Stimulated activated CD4-positive, alpha-beta T cell treated with anti-CD3 and anti-CD28 coated beads, Interleukin-4, amount 100 ng/mL, for 4 hours (primary cell): ENCODE measurements at places on chromosomes 16 and 17.

GRCh38 chr17:77086433-77087010, 54.2 kb upstream of the SEC14L1 start:
- DNase-seq = peak; percentile 66

- no peak for DNase-seq
Measured at GRCh38 chr17:45974916-45975630, 24.0 kb upstream of the STH start.

GRCh38 chr17:3693829-3694231, 2.1 kb downstream of the P2RX5 start:
- no peak for DNase-seq

- no peak for DNase-seq
Measured at GRCh38 chr17:77675816-77676215, 282.7 kb upstream of the TNRC6C start.

- DNase-seq = no peak
Measured at GRCh38 chr16:3771513-3771912, 54.2 kb upstream of the TRAP1 start.

- DNase-seq = no peak
Measured at GRCh38 chr16:19851476-19851875, 33.2 kb downstream of the GPRC5B start.

GRCh38 chr16:1613728-1614455, 1.7 kb downstream of the CRAMP1 start:
- DNase-seq = peak; percentile 18

DNA sequence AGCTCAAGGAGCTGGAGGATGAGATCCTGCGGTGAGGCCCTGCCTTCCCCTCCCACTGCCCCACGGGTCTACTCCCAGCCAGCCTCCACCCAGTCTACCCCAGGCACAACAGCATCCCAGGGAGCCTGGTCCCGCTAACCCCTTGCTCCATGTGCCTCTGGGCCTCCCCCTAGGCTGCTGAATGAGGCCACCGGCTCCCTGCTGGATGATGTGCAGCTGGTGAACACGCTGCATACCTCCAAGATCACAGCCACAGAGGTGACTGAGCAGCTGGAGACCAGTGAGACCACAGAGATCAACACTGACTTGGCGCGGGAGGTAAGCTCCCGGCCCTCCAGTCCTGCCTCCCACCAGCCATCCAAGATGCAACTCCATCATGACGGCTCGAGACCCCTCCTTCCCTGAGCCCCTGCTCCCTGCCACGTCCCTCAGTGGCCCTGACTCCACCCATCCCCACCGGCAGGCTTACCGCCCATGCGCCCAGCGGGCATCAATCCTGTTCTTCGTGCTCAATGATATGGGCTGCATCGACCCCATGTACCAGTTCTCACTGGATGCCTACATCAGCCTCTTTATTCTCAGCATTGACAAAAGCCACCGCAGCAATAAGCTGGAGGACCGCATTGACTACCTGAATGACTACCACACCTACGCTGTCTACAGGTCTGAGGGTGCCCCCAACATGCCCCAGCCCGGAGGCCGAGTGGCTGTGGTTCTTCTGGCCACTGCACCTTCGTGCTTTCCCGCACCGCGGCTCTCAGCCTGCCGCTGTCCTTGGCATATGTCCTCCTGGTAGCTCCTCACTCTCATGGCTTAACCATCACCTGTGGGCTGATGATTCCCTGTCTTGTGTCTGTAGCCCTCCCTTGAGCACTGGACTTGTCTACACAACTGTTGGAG, 15.0 kb upstream of the KDM6B start:
- no peak for DNase-seq

- DNase-seq = no peak
Measured at GRCh38 chr16:28544998-28545397, 6.2 kb upstream of the NUPR1 start.

DNA sequence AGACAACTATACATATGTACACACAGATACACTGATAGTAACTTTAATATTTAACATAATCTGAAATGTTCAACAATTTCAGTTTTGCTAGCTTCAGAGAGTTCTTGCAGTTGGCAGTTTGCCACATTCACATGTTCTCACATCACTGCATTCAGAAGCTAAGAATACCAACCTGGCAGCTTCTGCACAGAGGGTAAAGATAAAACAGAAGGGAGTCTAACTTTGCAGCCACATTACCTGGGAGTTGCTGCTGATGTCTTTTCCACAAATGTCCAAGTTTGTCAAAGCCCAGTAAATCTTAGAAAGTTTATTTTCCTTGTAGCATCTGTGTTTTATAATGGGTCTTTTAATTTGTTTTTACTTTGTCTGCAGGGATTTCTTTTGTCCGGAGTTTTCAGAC, 332.0 kb downstream of the BCAS3 start:
- no peak for DNase-seq

DNA sequence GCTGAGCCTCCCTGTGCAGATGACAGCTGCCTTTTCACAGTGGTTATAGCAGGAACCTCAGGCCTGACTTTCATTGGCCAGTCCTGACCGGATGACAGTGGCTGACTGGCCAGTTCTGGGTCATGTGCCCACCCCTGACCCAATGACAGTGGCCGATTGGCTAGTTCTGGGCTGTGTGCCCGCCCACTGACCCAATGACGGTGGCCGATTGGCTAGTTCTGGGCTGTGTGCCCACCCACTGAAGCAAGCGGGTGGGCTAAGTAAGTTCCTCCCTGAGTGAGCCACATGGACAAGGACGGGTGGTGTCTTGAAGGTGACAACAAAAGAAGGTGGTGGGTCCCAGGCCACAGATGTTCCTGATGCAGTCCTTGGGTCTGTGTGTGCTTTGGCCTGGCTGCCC, 9.5 kb downstream of the DEF8 start:
- DNase-seq = no peak
